ENCODE measurements at places on chromosomes 4 and X. TPM values are rescaled to one million over a fixed set of nuclear protein-coding genes. Genes with fewer than 3 reads are reported as not detected.

ART3 gene
- total RNA-seq, result 0.74 TPM

FAAH2 gene
- total RNA-seq, result 6.9 TPM

DUSP9 gene
- 2.3 TPM for total RNA-seq

- no peak overlapping the region for H3K4me3 ChIP-seq
- no peaks in the 10 kb centered on the region for H3K4me1 ChIP-seq
- no peak overlapping the region for H3K27ac ChIP-seq
These were observed 42.2 kb downstream of the PPM1K start for GRCh38 chr4:88242144-88242543.

GRCh38 chr4:125388613-125389012 lies 73.9 kb downstream of the FAT4 start:
- DNase-seq, result no peak
- H3K27ac ChIP-seq, result no peak overlapping the region
- H3K27me3 ChIP-seq, result no peaks in the 10 kb centered on the region
- no peaks in the 10 kb centered on the region for H3K4me1 ChIP-seq
- peaks cover 3% of the 10 kb centered on the region for H3K36me3 ChIP-seq

DNA sequence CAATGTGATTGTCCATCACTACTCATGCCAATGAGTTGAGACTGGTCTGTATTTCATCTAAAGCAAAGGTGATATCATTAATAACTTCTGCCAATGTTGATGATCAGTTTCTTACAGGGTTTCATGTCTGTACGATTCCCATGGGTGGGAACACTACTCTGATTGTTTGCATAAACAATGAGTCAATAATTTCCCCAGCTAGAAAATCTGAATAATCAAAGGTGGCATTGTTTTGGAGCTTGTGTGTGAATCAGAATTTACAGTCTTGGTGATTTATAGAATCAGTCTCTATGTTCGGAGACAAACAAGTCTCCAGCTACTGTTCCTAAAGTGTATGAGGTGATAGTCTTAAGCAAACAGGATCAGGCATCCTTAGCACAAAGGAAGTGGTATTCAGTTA lies 35.5 kb upstream of the PARM1 start:
- no peaks in the 10 kb centered on the region for H3K27me3 ChIP-seq
- no peak overlapping the region for H3K27ac ChIP-seq
- no peak for DNase-seq
- no peak overlapping the region for H3K4me3 ChIP-seq
- H3K36me3 ChIP-seq, result no peaks in the 10 kb centered on the region

GRCh38 chr4:69038582-69038981 lies 57.7 kb upstream of the UGT2B7 start:
- H3K27ac ChIP-seq, result no peak overlapping the region
- DNase-seq, result no peak
- peaks cover 5% of the 10 kb centered on the region for H3K36me3 ChIP-seq
- H3K27me3 ChIP-seq, result no peaks in the 10 kb centered on the region
- no peaks in the 10 kb centered on the region for H3K4me1 ChIP-seq
- no peak overlapping the region for H3K4me3 ChIP-seq

DNA sequence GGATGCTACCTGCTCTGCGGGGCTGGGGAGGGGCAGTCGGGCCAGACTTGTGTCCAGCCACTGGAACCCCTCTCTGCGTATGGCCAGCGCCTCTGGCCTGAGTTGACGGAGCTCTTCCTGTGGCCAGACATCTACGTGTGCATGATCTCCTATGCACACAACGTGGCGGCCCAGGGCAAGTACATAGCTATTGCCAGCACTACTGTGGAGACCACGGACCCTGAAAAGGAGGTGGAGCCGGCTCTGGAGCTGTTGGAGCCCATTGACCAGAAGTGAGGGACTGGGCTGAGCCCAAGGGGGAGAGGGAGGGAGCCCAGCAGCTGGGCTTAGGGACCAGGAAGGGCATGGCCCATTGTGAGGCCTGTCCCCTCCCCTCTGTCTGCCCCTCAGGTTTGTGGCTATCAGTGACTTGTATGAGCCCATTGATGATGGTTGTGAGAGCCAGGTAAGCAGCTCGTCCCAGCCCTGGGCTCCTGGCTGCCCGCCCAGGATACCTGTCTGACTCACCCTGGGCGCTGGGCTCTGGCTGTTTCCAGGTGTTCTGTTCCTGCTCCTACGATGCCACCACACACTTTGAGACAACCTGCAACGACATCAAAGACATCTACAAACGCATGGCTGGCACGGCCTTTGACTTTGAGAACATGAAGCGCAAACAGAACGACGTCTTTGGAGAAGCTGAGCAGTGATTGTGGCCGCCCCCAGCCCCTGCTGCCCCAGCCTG lies 1.8 kb upstream of the FAM50A start:
- no peaks in the 10 kb centered on the region for H3K4me1 ChIP-seq
- H3K27ac ChIP-seq, result no peak overlapping the region
- no peak for DNase-seq
- H3K27me3 ChIP-seq, result no peaks in the 10 kb centered on the region
- no peak overlapping the region for H3K4me3 ChIP-seq
